ENCODE measurements at places on chromosomes 12 and 14. TPM values are rescaled to one million over a fixed set of nuclear protein-coding genes. Genes with fewer than 3 reads are reported as not detected.

Gene RBP5
- not detected for total RNA-seq

Gene DACT1
- total RNA-seq: 23.1 TPM

Gene MDP1
- total RNA-seq: 23.3 TPM

Gene OVCH1
- not detected for total RNA-seq

Gene KERA
- total RNA-seq: not detected

Gene ATF7
- 8.9 TPM for total RNA-seq

Gene SLCO1C1
- not detected for total RNA-seq

Data from RPMI7951 (cell line).